ENCODE measurements at places on chromosomes 11 and 22.
A peak's percentile ranks its signal among the peaks of the same experiment; 100 is the strongest.

GRCh38 chr11:67211656-67212436, 54.4 kb upstream of the GRK2 start:
- no peaks in the 10 kb centered on the region for H3K4me1 ChIP-seq
- no peak for DNase-seq
- H3K27me3 ChIP-seq: no peaks in the 10 kb centered on the region
- peaks cover 24% of the 10 kb centered on the region for H3K36me3 ChIP-seq
- no peak overlapping the region for H3K4me3 ChIP-seq

DNA sequence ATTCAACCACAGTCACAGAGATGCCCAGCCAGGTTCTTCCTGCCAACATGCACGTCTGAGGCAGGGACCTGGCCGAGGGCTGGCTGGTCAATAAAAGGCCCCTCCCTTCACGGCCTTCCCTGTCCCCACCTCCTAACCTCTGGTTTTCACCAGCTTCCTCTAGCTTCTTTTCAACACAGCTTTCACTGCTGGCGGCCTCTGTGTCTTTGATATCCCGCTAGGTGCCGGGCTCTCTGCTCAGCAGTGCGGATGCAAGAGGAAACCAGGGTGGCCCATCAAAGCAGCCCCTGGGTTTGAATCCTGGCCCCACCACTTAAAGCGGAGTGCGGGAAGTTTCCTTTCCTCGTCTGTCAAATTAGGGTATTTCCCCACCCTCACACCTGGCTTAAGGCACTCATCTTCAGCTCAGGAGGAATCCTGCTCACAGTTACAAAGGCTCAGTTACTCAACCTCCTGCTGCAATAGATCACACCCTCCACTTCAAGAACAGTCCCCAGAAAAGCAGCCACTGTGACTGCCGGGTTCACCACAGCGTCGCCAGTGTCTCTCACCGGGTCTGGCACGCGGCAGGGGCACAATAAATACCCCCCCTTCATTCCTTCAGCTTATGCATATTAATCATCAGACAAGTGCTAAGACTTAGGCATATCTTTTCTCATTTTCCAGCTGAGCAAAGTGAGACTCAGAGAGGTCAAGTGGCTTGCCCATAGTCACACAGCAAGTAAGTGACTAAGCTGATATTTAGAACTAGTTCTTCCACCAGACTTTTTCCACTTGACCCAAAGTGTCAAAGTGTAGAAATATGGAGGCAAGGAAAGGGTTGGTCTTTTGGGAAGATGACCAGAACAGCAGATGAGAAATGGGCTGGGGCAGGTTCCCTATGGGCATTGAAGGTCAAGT, 45.7 kb downstream of the TXN2 start:
- peaks cover 74% of the 10 kb centered on the region for H3K4me1 ChIP-seq
- H3K27ac ChIP-seq: no peak overlapping the region
- no peak overlapping the region for H3K4me3 ChIP-seq
- H3K27me3 ChIP-seq: no peaks in the 10 kb centered on the region

DNA sequence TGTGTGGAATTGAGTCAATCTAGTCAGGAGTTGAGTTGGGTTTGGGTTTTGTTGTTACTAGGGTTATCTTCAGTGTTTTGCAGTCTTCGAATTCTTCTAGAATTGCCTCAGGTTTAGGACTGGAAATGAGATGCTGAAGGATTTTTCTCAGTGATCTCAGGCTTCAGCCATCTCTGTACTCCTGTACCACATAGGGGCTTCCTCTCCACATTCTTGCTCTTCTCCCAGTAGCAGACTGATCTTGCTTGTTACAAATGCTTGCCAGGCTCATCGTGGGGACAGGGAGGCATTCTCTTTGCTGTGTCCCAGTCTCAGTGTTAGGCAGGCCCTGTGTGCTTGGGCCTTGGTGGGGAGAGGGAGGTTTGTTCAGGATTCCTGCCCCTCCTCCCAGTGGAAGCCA, 96.1 kb downstream of the LRRC32 start:
- H3K4me3 ChIP-seq: no peak overlapping the region
- H3K4me1 ChIP-seq: peaks cover 56% of the 10 kb centered on the region
- H3K36me3 ChIP-seq: no peaks in the 10 kb centered on the region
- peak overlapping the region; percentile 55 for H3K27ac ChIP-seq
- no peaks in the 10 kb centered on the region for H3K27me3 ChIP-seq

DNA sequence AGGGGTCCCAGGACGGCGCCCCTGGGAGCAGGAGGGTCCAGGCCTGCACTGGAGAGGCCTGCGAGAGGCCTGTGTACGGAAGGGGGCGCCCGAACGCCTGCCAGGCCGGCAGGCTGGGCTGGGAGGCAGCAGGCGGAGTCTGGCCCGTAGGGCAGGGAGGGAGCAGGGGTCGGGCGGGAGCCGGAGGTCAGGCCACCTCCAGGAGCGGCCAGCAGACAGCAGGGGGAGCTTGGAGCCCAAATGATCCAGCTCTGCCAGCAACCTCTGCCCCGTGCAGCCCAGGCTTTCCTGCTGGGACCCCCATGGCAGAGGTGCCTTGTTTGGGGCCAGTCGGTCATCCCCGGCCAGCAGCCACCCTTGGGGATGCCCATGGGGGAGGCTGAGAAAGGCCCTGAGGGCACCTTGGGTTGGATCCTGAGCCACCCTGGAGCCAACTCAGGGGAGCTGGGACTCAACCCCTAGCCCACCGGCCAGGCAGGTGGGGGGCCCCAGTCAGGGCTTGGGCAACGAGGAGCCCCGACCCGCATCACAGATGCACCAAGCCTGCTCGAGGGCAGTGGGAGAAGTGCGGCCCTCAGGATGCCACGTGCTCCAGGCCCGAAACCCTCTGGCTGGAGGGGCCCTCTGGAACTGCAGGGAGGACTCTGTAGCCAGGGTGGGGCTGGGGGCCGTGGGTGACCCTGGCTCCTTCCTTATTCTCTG, 9.6 kb upstream of the SYT8 start:
- peaks cover 69% of the 10 kb centered on the region for H3K4me1 ChIP-seq
- no peaks in the 10 kb centered on the region for H3K27me3 ChIP-seq
- no peak overlapping the region for H3K27ac ChIP-seq
- no peak overlapping the region for H3K4me3 ChIP-seq

- H3K36me3 ChIP-seq: no peaks in the 10 kb centered on the region
- DNase-seq: no peak
- H3K27me3 ChIP-seq: peaks cover 26% of the 10 kb centered on the region
- H3K4me1 ChIP-seq: peaks cover 19% of the 10 kb centered on the region
- no peak overlapping the region for H3K4me3 ChIP-seq
- no peak overlapping the region for H3K27ac ChIP-seq
Observed at GRCh38 chr11:33778675-33779074, 4.4 kb upstream of the FBXO3 start.

DNA sequence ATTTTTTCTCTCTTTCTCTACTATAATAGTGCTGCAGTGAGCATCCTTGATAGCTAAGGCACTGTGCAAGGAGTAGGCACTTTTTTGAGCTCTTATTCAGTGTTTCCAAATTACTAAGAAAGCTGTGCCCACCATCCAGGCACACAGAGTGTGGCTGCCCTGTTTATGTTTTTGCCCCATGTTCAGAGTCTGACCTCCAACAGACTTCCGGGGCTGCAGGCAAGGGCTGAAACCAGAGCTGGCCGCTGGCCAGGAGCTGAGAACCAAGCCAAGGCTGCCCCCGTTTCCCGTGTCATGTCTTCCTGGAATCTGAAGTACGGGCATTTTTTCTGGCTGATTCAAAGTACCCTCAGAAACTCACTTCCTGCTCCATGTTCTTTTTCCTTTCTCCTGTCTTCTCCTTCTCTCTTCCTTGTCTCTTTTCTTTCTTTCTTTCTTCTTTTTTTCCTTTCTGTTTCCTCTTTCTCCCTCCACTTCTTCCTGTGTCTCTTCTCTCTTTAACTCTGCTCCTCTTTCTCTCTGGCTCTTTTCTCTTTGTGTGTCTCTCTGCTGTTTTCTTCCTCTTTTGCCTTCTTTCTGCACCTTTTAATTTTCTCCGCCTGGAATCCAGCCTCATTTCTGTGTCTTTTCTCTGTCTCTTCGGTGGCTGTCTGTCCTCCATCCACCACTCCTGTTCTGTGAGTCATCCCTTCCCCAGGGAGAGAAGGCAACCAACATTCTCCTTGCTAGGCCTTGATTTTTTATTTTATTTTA, 17.0 kb upstream of the KCTD14 start:
- no peaks in the 10 kb centered on the region for H3K36me3 ChIP-seq
- peaks cover 56% of the 10 kb centered on the region for H3K4me1 ChIP-seq
- peak overlapping the region; percentile 75 for H3K4me3 ChIP-seq
- no peaks in the 10 kb centered on the region for H3K27me3 ChIP-seq
- peak overlapping the region; percentile 100 for H3K27ac ChIP-seq

- no peak for DNase-seq
- H3K4me1 ChIP-seq: no peaks in the 10 kb centered on the region
- no peaks in the 10 kb centered on the region for H3K27me3 ChIP-seq
- H3K36me3 ChIP-seq: no peaks in the 10 kb centered on the region
- no peak overlapping the region for H3K4me3 ChIP-seq
Observed at GRCh38 chr11:22076271-22076930, 116.5 kb upstream of the ANO5 start.

DNA sequence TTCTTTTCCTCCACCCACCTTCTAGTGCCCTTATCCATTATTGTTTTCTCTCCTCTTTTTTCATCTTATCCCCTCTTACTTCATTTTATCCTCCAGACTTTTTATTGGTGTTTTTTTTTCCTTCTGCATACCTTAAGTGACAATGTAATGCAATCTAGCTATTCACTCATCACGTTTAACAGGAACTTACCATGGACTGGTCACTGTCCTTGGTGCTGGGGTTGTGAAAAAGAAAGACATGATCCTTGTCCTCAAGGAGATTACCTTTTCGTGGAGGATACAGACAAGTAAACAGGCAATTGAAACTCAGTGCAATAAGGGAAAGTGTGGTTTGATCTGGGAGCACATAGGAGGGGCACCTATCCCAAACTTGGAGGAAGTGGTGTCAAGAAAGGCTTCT, 20.7 kb downstream of the SYT9 start:
- DNase-seq: no peak
- H3K36me3 ChIP-seq: no peaks in the 10 kb centered on the region
- H3K27me3 ChIP-seq: peaks cover 7% of the 10 kb centered on the region
- no peak overlapping the region for H3K27ac ChIP-seq
- no peaks in the 10 kb centered on the region for H3K4me1 ChIP-seq
- H3K4me3 ChIP-seq: no peak overlapping the region

GRCh38 chr22:45201678-45202332, 38.1 kb downstream of the NUP50 start:
- peaks cover 18% of the 10 kb centered on the region for H3K36me3 ChIP-seq
- H3K27me3 ChIP-seq: no peaks in the 10 kb centered on the region
- no peak for DNase-seq
- peaks cover 16% of the 10 kb centered on the region for H3K4me1 ChIP-seq

DNA sequence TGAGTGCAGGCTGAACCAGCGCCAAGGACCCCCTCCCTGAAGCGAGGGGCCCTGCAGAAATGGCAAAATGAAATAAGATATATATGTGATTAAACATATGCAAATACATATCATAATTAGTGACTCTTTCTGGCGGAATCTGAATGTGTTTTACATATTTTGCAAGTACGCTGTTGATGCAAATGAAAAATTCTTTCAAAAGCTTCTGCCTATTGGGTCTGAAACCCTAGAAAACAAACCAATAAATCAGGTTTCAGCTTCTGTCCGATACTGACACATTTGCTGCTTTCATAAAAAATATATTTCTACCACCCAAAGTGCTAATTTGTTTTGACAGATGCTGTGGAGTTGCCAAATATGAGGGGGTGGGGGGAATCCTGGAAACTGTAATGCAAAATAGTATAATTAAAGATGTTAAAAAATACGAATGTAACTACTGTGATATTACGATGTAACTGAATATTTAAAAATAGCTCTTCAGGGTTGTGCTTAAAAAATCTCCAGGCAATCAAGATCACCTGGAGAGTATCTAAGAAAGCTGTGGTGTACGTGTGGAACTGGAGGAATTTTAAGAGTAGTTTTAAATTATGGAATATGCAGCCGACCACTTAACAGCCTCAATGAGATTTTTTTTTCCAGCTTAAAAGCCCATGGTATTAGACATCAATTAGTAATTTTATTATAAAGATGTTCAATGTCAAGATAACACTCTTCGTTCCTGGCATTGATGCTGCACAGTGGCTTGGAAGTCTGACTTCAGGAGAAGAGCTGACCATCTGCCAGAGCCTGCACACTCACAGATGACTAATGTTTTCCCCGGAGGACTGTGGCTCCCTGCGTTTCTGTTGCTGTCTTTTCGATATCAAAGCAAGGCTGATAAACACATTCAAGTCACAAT, 122.2 kb upstream of the RCN1 start:
- H3K27me3 ChIP-seq: peaks cover 16% of the 10 kb centered on the region
- H3K4me1 ChIP-seq: no peaks in the 10 kb centered on the region

DNA sequence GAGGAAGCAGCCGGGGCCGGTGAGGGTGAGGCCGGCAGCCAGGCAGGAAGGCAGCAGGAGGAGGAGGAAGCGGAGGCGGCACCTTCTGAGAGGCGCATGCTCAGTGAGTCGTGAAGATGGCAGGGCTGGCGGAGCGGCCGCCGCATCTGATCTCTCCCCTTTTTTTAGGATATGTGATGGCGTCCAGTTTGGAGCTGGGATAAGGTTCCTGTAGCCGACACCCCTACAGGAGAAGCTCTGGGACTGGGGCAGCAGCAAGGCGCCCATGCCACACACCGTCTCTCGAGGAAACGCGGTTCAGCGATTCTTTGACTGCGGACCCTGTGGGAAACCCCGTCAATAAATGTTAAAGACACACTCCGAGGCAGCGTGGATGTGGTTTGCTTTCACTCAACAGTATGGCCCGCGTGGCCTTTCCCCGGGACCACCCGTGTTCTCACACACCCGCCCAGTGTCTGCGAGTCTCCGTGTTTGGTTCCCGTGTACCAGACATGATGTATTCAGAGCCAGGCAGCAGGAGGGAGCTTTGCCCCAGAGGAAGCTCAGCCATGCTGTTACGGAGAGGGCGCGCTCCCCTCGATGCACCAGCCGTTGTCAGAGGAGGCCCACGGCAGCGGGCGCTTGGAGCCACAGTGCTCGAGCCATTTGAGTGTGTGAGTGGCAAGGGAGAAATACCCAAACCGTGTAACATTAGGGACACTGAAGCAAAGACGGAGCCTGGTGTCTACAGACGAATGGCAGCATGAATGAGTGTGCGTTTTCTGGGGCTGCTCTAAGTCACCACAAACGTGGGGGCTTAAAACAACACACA, 27.7 kb upstream of the PARVB start:
- H3K4me3 ChIP-seq: no peak overlapping the region
- H3K27me3 ChIP-seq: no peaks in the 10 kb centered on the region
- H3K27ac ChIP-seq: no peak overlapping the region
- no peak for DNase-seq
- peaks cover 49% of the 10 kb centered on the region for H3K36me3 ChIP-seq

Data from osteocyte (in vitro differentiated cells).